ENCODE measurements at places on chromosomes 6 and 20.

DNA sequence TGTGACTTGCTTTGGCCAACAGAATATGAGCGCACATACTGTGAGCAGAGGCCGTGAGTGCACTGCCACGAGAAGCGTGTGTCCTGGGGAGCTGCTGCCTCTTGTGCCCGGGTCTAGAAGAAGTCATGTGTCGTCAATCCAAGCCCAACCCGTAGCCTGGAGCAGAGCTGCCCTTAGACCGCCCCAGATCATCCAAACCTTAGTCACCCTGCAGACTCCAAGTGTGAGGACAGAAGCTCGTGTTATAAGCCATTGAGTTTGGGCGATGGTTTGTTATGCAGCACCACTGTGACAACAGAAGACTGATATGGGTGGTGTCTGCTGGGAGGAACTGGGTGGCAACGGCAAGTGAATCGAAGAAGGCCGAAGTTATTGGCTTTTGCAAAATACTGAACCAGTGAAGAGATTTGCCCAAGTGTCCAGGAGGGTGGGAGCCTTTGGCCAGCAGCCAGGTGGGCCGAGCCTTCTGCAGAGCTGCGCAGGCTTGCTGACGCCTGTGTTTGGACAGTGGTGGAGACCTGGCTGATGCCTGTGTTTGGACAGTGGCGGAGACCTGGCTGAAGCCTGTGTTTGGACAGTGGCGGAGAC lies 101.3 kb upstream of the SULF2 start:
- DNase-seq: no peak

- no peak for DNase-seq
Observed at GRCh38 chr20:15838466-15838865, 734.8 kb downstream of the KIF16B start.

DNA sequence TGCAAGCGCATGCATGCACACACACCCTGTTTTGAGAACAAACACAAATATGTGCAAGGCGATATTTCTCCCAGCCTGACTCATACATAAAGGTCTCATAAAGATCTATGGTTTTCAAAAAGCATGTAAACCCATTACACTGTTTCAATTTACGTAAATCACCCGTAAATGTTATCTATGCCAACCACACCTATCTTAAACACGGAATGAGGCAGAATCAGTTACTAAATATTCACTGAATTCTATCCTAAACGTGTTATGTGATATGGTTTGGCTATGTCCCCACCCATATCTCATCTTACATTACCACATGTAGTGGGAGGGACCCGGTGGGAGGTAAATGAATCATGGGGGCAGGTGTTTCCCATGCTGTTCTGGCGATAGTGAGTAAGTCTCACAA lies 621.6 kb downstream of the KIF16B start:
- DNase-seq: no peak

GRCh38 chr20:58112017-58112781 lies 116.3 kb downstream of the ANKRD60 start:
- DNase-seq: no peak

DNA sequence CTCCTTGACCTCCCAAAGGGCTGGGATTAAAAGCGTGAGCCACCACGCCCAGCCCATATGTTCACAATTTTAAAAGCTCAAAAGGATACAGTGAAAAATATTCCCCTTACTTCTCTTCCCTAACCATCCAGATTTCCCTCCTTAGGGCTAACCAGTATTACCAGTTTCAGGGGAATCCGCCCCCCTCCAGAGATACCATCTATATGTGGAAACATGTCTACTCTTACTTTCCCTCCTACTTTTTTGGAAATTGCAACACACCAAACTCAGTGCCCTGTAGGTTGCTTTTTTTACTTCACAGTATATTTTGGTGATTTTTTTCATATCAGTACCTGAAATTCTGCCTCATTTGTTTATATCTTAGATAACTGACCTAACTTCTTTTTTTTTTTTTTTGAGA lies 6.9 kb upstream of the RPL10A start:
- DNase-seq: no peak

DNA sequence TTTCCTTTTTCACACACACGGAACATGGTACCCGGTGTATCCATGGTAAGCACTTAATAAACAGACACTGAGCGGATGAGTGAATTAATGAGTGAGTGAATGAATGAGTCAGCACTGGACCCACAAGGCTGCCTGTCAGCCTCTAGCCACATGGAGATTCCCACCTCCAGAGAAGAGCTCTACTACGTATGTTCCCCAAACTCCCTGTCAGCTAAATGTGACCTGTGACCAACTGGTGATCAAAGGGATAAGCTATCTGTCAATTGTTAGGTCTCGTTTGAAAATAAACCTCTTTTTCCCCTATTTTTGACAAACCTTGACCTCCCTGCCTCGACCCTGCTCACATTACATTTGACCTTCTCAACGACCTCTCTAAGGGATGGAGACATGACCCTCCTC lies 24.5 kb upstream of the TAF8 start:
- DNase-seq: no peak

DNA sequence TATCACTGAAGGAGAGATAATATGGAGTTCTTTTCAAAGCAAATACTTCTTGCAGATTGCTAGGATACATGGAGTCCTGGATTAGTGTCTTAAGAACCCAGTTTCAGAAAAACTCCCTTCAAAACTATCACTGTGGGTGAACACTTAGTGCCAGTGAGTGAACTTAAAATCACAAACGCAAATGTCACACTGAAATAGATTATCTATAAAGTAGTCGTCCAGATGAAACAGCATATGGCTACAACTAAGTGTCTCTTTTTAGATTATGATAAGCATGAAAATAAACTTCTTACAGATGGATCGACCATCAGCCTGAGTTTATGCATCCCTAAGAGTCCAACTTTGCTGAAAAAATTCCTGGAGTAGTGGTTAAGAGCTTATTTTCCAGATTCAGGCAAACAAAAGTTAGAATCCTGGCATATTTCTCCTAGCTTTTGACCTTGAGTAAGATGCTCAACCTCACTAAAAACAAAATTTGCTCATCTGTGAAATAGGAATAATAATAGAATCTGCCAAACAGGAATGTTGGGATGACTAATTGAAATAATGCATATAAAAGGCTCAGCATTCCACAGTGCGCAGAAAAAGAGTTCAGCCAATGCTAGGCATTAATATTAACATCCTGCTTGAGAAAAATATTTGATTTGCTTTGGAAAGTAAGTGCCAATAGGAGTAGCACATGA lies 70.4 kb downstream of the DOK5 start:
- no peak for DNase-seq

DNA sequence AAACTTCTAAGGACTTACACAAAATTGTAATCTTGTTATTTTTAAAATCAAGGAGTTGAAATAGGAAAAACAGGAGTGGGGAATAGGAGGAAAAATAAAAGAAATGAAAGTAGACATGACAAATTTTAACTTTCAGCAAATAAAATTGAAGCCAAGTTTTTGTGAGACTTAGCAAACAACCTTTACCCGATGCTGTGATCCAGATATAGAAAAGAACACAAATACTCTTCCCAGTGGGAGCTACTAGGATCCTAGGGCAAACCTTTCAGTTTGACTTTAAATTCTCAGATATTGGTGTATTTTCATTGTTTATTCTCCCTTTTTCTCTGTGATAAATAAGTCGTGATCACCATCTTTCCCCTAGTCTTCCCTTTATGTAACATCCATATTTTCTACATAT lies 968.7 kb upstream of the CITED2 start:
- DNase-seq: no peak

DNA sequence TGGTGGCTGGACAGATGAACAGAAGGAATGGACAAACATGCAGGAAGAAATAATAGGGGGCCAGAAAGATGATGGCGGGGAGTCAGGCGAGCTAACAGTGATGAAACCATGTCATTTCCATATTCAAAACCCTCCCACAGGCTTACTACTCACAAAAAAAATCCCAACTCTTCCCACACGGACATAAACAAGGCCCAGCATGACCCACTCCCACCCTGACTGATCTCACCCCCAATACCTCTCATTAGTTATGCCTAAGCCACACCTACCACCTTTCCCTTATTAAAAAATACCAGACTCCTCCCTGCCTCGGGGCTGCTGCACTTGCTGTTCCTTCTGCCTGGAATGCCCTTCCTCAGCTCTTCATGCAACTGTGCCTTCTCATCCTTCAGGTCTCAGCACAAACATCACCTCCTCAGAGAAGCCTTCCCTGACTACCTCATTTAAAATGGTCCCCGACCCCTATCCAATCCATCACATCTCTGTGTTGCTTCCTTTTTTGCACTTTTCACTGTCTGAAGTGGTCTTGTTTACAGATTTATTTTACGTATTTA lies 145.8 kb downstream of the PREX1 start:
- no peak for DNase-seq

GRCh38 chr6:84731401-84731800 lies 33.0 kb downstream of the TBX18 start:
- DNase-seq: no peak

DNA sequence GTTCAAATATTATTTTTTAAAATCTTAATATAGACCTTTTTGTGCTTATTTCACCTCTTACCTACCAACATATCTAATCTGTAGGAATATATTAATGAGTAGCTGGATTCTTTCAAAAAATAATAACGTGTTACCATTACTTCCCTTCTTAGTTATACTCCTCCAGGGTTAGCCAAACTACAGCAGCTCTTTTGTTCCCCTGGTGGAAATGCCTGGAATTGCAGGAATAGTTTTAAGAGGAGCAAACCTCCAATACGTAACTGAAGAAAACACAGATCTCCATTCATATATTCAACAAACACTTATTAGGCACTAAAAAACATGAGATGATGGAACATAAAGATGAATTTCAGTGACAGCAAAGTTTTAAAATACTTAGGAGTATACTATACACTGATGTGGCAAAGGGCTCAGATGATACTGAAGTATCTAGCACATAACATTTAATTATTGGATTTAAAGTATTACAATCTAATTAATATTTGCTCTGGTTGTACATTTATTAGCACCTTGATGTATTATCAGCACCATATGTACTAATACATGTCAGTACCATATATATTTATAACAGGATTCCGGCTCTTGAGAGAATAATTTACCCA lies 78.3 kb downstream of the TBX18 start:
- DNase-seq: no peak

DNA sequence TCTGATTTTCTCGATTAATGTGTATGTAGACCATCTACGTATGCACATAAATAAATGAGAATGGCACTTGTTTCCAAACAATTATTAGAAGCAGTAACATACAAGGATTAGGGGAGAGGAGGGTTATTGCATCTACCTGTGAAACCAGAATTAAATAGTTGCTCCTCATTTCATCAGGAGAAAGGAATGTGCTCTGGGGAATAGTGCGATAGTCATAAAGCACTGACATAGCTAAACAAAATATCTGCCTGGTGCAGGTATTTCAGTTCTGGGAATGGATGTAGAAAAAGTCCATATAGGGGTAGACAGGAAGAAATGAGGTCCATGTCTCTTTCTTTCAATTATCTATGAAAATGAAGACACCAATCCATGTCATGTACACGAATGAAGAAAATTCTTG lies 1.6 kb upstream of the ID4 start:
- no peak for DNase-seq

DNA sequence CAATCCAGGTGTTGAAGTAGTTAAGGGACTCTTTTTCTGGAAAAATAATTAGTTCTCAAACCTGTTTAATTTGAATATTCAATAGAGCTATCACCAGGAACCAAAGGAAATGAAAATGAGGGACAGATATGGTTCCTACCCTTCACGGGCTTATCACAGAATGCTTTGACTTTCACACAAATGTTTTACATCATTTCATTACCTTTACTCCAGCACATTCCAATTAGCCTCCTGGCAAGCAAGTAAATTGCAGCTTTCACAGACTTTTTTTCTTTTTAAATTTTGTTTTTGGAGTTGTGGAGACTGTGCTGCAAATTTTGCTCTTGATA lies 35.2 kb downstream of the PLEKHG1 start:
- DNase-seq: no peak

- no peak for DNase-seq
Observed at GRCh38 chr6:140599916-140600315, 1225.5 kb upstream of the CITED2 start.

GRCh38 chr6:51675020-51675921 lies 412.1 kb downstream of the PKHD1 start:
- DNase-seq: no peak

DNA sequence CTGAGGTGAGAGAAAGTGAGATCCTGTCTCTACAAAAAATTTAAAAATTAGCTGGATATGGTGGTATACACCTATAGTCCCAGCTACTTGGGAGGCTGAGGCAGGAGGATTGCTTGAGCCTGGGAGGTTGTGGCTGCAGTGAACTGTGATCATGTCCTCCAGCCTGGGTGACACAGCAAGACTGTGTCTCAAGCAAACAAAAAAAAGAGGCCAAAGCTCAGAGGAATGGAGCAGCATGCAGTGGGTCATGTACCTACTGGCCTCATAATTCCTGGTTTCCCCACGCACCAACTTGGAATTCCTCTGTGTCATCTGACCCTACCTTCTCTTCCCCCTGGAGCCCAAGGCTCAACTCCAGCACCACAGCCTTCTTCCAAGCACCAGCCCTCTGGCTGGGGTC lies 15.1 kb upstream of the PLEKHG1 start:
- no peak for DNase-seq

GRCh38 chr20:62844182-62844581 lies 17.4 kb downstream of the TCFL5 start:
- DNase-seq: no peak

GRCh38 chr20:43955750-43956191 lies 41.1 kb downstream of the TOX2 start:
- DNase-seq: no peak

- no peak for DNase-seq
Observed at GRCh38 chr6:132130626-132131298, 179.6 kb upstream of the CCN2 start.

- DNase-seq: no peak
Observed at GRCh38 chr20:10739566-10739965, 65.8 kb upstream of the JAG1 start.

DNA sequence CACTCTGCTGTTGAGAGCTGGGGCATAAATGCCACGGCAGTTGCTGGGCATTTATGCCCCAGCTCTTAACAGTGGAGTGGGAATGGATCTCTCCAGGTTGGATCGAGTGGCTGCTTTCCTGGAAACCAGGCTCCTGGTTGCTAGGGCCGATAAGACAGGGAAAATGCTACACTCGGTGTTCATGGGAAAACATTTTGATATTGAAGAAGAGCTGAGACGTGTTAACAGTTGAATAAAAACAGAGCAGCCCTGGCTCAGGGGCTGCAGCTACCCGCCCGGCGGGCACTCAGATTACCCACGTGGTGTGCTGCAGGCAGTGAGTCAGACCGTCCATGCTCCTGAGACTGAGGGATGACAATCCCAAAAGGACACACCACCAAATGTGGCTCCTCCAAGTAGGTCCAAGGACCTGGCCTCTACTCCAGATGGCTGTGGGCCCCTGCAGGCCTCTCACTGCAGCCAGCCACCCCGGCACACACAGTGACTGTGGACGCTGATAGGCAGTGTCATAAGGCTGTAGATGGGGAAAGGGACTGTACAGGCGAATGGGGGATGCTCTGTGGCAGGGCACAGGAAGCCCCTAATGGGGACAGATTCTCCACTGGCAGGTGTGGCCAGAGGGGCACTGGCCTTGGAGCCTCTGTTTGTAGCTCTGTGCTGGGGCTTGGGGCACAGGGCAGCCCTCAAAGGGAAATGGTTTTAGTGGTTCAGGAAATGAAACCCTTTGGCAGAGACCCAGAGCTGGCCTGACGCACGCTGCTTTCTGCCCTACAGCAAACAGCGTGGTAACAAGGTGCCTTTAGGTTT lies 237.8 kb downstream of the LY86 start:
- DNase-seq: no peak

- no peak for DNase-seq
Observed at GRCh38 chr20:59314997-59315396, 14.6 kb downstream of the EDN3 start.

Measured in NCI-H1417 treated with DMSO at 0.1 percent for 48 hours (cell line).